Stimulated activated CD4-positive, alpha-beta T cell treated with anti-CD3 and anti-CD28 coated beads, Interleukin-1b, Interleukin-23, amount 100 ng/mL, for 4 hours (primary cell): ENCODE measurements at places on chromosomes 5 and 9.
A peak's percentile ranks its signal among the peaks of the same experiment; 100 is the strongest.

- DNase-seq = no peak
Measured at GRCh38 chr5:178165581-178165980, 11.9 kb upstream of the NHP2 start.

DNA sequence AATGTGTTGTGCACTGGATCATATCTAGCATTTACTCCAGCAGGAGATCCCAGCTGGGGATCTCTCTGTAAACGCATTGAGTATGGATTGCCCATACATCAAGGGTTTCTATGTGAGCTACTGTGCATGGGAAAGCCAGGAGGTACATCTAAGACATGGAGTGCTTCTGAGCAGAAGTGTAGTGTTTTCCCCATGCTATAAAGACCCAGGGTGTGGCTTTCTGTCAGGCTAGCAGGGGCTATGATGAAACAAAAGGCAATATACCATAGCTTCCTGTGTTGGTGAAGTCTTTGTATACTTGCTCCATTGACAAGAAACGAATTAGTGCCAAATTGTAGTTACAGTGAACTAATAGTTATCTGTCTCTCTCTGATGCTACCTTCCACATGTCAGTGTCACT is 329.3 kb upstream of the TLE4 start:
- no peak for DNase-seq

- no peak for DNase-seq
Measured at GRCh38 chr5:14591548-14591947, 10.0 kb downstream of the OTULINL start.

GRCh38 chr9:129414993-129415941 is 205.6 kb downstream of the C9orf50 start:
- no peak for DNase-seq

DNA sequence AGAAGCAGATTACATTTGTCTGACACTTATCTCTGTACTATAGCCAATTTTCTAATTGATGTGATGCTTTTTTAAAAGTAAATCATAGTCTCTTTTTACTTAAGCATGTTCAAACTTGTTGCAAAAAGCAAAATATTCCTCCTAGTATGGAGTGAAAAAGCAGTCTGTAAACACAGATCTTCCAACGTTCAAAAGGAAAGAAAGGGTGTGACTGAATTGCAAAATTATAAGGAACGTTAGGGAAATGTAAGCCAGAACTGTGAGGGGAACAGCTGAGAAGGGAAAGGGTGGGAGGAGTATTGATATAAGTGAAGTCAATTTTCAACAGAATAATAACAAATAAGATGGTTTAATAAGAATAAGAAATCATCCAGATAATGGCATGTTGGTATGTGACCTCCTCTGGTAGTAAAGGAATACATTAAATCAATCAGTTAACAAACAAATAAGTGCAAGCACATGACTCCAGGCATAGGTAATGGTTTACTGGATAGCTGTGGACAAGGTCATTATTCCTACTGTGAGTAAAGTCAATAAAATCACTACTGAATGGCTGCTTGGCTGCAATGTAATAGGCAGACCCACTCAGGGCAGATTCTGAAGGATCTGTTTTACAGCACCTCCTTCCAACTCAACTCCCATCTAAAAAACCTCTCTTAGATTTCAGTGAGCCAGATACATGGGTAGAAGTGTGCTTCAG is 239.1 kb upstream of the NMUR2 start:
- no peak for DNase-seq

GRCh38 chr5:58524571-58524970 is 33.3 kb downstream of the GAPT start:
- DNase-seq = no peak

DNA sequence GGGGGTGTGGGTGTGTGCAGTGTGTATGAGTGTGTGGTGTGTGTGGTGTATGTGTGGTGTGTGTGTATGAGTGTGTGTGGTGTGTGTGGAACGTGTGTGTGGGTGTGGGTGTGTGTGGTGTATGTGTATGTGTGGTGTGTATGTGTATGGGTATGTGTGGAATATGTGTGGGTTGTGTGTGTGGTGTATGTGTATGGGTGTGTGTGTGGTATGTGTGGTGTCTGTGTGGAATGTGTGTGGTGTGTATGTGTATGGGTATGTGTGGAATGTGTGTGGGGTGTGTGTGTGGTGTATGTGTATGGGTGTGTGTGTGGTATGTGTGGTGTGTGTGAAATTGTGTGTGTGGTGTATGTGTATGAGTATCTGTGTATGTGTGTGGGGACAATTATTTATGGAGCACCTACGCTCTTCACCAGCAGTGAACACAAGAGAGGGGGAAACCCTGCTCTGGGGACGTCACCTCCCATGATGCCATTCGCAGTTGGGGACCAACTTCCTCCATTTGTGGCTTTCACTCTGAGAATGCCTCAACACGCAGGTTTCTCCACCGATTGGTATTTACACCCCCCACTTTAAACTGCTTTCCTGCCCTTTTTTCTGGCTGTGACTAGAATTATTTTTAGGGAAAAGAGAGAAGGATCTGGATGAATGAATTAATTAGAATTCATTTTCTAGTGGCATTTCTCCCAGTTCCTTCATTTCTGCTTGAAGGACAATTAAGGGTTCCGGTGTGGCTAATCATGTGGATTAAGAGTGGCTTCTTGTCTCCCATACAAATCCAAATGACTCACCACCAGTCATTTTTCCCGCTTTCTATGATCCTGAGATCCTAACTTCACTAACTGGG is 238.1 kb downstream of the ROR2 start:
- peak; percentile 18 for DNase-seq

DNA sequence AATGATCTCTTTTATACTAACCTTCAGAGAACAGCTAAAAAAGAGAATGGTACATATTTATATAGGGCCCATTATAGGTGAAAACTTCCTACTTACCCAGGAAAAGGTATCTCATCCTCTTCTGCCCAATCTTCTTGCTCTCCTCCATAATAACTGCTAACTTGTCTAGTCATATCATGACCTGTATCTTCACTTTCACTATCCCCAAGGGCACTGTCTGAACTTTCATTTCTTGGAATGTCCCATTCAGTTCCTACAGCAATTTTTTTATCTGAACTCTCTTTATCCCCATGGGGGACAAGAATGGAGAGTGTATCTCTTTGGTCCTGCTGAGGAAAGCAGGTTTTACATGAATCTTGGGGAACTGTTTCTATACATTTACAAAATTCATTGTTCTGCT is 36.4 kb upstream of the RAPGEF6 start:
- DNase-seq = no peak

GRCh38 chr9:110307191-110307590 is 30.5 kb downstream of the TXNDC8 start:
- no peak for DNase-seq

- no peak for DNase-seq
Measured at GRCh38 chr5:142881784-142882126, 111.6 kb downstream of the ARHGAP26 start.

DNA sequence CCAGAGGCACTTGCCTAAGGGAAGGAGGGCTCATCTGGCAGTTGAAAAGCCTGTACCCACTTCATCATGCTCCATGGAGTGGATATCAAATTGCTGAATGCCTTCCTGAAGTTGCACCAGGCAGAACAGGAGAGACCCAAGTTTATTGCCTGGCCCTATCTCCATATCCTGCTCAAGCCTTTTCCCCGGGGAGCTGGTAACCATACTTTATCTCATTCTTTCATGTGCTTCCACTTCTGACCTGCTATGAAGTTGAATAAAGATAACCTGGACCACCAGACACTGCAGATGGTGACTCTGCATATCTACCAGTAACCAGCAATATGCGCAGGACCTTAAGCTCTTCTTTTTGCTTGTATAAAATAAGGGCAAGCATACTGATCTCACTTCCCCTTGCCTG is 1397.5 kb upstream of the CDH6 start:
- DNase-seq = no peak

GRCh38 chr9:6816581-6816980 is 58.8 kb downstream of the KDM4C start:
- no peak for DNase-seq

DNA sequence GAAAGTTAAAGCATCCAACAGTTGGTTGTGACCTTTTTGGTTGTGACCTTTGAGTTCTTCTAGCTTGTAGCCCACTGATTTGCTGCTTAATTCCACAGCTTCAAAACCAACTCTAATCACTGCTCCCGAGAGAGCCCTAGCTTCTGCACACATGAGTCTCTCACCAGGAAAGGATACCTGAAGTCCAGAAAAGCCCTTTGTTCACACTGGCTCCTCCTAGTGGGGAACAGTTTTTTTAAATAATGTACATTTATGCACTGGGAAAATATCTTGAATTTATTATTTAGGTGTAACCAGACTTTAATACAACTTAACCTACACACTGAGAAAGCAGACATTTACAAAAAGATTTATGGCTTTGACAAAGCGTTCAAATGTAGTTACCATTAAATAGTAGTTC is 120.2 kb upstream of the CCDC152 start:
- no peak for DNase-seq

DNA sequence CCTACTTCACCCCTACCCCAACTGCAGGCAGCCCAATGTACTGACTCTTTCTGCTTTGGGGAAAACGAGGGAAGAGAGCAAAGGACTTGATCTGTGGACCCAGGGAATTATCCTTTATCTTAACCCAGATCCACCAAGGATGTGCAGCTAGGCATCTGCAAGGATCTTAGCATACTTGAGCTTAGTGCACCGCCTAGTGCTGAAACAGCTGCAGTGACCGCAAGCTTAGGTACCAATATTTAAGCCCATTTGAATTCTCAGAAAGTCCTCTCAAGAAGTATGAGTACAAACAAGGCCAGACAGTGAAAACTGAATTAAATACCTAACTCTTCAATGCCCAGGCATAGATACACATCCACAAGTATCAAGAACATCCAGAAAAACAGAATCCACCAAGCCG is 576.7 kb upstream of the ADAMTS16 start:
- DNase-seq = no peak

GRCh38 chr5:83467371-83468035 is 4.0 kb upstream of the VCAN start:
- no peak for DNase-seq

- DNase-seq = peak; percentile 30
Measured at GRCh38 chr9:88313364-88314220, 74.7 kb upstream of the SPIN1 start.

DNA sequence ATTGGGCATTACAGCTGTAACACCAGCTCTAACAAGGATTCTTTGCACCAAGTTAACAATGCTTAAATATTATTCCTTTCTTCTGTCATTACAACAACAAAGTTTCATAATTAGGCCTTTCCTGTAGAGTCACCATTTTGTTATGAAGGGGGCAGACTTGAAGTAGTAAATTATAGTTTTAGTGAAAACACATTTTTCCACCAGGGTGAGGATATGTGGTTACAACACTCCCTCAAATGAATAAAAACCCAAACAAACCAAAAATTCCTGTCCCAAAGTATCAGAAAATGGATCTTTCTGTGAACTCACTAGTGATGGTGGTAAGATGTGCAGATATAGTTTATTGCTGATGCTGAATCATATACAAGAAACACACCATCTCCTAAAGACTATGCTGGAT is 250.5 kb upstream of the TUT7 start:
- no peak for DNase-seq

GRCh38 chr9:38130724-38131123 is 61.7 kb upstream of the SHB start:
- no peak for DNase-seq

DNA sequence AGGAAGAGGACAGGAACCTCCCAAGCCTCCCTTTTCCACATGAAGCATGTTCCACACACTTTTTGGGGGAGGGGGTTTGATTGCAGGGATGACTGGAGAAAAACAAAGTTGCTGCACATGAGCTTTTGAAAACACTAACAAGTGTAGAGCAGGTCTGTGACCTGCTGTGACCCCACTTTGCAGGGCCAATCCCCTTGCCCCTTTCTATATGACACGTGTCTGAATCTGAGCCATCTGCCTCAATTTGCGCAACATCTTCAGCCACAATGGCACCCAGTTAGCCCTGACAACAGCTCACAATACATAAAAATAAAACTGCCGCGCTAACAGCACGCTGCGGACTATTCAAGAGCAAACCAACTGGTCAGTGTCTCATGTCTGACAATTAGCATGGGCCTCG is 227.8 kb upstream of the TBCA start:
- DNase-seq = no peak

- DNase-seq = no peak
Measured at GRCh38 chr5:179195561-179196404, 135.6 kb downstream of the ZNF354C start.

DNA sequence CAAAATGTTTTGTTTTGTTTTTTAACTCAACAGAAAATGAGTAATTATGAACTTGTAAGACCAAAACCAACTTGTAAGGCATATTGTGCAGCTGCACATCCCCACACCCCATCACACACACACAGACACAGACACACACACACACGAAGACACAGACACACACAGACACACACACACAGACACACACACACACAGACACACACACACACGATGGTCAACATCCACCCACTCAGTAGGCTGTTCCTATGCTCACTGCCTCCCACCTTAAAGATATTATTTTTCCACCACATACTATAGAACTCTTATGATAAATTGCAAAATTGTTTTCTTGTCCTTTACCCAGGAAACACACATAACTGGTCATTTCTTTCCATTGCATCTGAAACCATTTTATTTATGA is 6.2 kb downstream of the SHC3 start:
- no peak for DNase-seq

DNA sequence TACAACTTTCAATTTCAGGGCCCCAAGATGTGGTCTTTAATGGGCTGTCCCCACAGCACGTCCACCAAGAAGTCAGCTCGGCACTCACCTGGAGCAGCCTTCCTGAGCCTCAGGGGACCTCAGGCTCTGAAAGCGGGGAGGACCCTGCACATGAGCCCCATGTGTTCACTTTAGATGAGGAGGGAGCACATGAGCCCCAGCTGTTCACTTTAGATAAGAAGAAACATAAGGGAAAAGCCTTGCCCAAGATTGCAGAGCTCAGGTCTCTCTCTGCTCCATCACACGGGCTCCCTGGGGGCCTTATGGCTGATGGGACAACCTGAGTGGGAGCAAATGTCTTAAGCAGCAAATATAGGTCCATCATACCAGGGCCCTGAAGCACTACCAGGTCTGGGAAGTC is 56.4 kb downstream of the NIPSNAP3B start:
- DNase-seq = no peak

GRCh38 chr5:72871366-72872024 is 55.0 kb downstream of the TNPO1 start:
- DNase-seq = no peak

DNA sequence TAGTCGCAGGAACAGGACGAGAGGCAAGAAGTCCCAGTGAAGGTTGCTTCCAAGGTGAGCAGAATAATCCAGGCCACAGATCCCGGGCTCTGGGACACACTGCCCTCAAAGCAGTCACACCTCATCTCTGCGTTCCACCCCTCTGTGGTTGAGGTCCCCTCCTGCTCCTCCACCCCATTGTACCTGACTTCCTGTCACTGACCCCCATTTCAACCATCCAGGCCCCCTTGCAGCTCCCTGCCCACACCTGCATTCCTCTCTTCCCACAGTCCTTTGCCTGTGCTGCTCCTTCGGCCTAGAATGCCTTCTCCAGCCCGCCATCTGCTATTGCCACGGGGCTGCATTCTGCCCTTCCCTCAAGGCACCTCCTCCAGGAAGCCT is 73.5 kb downstream of the PAX5 start:
- no peak for DNase-seq

GRCh38 chr5:152674403-152674802 is 269.3 kb upstream of the NMUR2 start:
- DNase-seq = no peak
